ENCODE measurements at places on chromosomes 4 and X. TPM values are rescaled to one million over a fixed set of nuclear protein-coding genes. Genes with fewer than 3 reads are reported as not detected.

GRCh38 chrX:11311706-11312105, 18.5 kb downstream of the AMELX start:
- DNase-seq, result no peak
- no peaks in the 10 kb centered on the region for H3K27me3 ChIP-seq
- H3K4me3 ChIP-seq, result no peak overlapping the region
- no peaks in the 10 kb centered on the region for H3K4me1 ChIP-seq

DNA sequence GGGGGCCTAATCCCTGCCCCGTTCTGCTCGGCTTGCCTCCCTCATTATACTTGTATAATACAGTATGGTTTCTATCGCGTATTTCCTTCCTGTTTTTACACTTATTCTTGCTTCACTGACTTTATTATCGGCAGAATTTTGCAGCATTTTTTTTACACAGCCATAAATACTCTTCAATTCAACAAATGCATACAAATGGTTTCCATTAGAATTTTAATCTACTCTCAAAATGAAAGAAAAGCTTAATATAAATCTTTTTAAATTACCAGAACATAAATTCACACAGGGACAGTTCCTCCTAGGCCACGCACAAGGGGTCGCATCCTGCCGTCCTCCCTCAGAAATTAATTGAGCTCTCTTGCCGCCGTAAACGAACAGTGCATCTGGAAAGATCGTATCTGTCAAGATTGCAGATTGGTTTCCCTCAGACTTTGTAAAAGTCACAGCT, 42.9 kb downstream of the DCTD start:
- DNase-seq, result no peak
- no peak overlapping the region for H3K4me3 ChIP-seq
- H3K27me3 ChIP-seq, result no peaks in the 10 kb centered on the region
- H3K27ac ChIP-seq, result no peak overlapping the region
- H3K36me3 ChIP-seq, result peaks cover 9% of the 10 kb centered on the region

DNA sequence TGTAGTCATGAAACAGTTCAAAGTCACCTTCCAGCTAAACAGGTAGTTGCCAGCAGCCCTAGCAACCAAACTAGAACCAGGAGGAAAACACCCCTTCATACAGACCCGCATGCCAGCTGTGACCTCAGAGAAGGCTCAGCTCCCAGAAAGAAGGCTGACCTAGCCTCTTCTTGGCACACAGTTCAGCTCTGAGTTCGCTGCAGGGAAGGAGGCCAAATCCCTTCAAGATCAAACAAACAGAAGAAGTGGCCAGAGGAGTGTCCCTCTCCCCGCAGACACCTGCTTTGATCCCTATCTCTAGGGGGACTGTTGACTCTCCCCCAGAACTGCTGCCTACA, 56.0 kb downstream of the HADH start:
- no peaks in the 10 kb centered on the region for H3K27me3 ChIP-seq
- peaks cover 9% of the 10 kb centered on the region for H3K4me1 ChIP-seq
- peaks cover 4% of the 10 kb centered on the region for H3K36me3 ChIP-seq
- no peak overlapping the region for H3K4me3 ChIP-seq

DNA sequence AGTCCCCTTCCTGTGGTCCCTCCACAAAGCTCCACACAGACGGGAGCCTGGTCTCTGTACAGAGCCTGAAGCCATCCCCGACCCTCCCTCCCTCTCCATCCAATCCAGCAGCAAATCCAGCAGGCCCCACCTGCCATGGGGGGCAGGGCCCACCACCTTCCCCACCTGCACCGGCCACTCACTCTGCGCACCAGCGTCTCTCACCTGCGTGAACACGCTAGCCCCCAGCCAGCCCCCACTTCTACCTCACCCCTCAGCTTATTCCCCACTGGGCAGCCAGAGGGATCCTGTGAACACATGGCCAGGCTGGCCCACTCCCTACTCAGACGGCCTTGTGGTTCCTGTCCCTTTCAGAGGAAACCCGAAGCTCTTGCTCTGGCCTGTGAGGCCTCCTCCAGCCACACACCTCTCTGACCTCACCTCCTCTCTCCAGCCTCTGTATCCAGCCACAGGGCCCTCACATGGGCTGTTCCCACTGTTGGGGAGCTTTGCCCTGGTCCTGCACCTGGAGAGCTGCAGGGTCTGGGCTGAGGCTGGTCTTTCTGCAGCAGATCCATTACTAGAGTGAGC, 70.9 kb downstream of the WFS1 start:
- peaks cover 17% of the 10 kb centered on the region for H3K4me1 ChIP-seq
- no peak overlapping the region for H3K4me3 ChIP-seq
- H3K27ac ChIP-seq, result no peak overlapping the region
- no peak for DNase-seq
- peaks cover 3% of the 10 kb centered on the region for H3K36me3 ChIP-seq

GRCh38 chr4:67052814-67053675, 492.3 kb downstream of the CENPC start:
- no peaks in the 10 kb centered on the region for H3K36me3 ChIP-seq
- no peak overlapping the region for H3K4me3 ChIP-seq
- H3K4me1 ChIP-seq, result peaks cover 3% of the 10 kb centered on the region
- H3K27ac ChIP-seq, result no peak overlapping the region

GRCh38 chr4:176077561-176077960, 11.9 kb downstream of the WDR17 start:
- no peak for DNase-seq
- H3K4me1 ChIP-seq, result no peaks in the 10 kb centered on the region
- no peak overlapping the region for H3K4me3 ChIP-seq
- no peaks in the 10 kb centered on the region for H3K36me3 ChIP-seq
- no peak overlapping the region for H3K27ac ChIP-seq
- no peaks in the 10 kb centered on the region for H3K27me3 ChIP-seq

GRCh38 chrX:45309801-45310200, 109.1 kb upstream of the DIPK2B start:
- no peaks in the 10 kb centered on the region for H3K36me3 ChIP-seq
- no peaks in the 10 kb centered on the region for H3K27me3 ChIP-seq
- no peak overlapping the region for H3K27ac ChIP-seq
- DNase-seq, result no peak
- no peak overlapping the region for H3K4me3 ChIP-seq
- H3K4me1 ChIP-seq, result peaks cover 8% of the 10 kb centered on the region

DNA sequence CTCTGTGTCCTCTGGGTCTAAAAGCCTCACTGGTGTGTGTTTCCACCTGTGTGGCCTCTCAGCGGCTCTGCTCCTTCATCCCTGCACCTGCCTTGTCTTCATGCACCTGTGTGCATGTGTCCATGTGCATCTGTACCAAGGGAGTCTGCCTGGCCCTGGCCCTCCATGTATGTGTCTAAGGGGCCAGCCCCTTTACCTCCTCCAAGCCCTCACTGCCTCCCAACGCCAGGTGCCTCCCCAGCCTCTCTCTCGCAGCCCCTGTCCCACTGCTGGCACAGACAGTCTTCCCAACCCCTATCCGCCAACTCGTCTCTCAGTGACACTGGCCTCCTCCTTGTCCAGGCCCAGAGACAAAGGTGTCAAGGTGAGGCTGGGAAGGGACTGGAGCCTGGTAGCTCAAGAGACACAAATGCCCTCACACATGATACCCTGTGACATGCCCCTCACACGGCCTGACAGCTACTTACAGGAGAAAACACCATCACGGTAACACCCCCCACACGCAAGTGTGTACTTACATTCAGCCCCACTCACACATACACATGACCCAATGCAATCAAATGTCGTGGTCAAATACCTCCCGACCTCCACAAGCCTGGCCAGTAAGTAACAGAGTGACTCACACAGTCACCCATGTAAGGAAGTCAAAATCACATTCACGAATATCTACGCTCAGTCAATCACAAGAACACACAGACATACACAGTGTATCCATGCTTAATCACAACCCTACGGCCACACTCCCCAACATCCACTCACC, 11.4 kb downstream of the L1CAM start:
- peaks cover 6% of the 10 kb centered on the region for H3K27me3 ChIP-seq
- DNase-seq, result no peak
- H3K36me3 ChIP-seq, result no peaks in the 10 kb centered on the region
- H3K4me1 ChIP-seq, result peaks cover 14% of the 10 kb centered on the region
- peak overlapping the region; percentile 45 for H3K27ac ChIP-seq
- H3K4me3 ChIP-seq, result no peak overlapping the region

UGT2B15 gene
- not detected for total RNA-seq

DNA sequence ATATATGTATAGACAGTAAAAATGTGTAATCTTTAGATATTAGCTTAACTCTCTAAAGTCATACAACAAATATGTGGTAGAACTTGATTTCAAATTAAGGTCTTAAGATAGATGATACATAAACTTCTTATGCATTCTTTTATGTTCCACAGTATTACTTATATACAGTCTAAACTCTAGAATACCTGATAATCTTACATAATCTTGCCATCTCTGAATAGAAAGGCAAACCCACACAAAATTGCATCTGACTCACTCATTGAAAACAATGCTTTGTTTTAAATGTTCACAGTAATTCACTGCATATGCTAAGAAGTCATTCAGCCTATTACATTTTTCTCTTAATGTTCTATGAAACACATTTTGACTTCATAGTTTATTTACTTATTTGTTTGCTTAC, 10.1 kb downstream of the SULT1B1 start:
- H3K4me3 ChIP-seq, result no peak overlapping the region
- DNase-seq, result no peak
- no peaks in the 10 kb centered on the region for H3K27me3 ChIP-seq
- H3K27ac ChIP-seq, result no peak overlapping the region
- H3K4me1 ChIP-seq, result no peaks in the 10 kb centered on the region

DNA sequence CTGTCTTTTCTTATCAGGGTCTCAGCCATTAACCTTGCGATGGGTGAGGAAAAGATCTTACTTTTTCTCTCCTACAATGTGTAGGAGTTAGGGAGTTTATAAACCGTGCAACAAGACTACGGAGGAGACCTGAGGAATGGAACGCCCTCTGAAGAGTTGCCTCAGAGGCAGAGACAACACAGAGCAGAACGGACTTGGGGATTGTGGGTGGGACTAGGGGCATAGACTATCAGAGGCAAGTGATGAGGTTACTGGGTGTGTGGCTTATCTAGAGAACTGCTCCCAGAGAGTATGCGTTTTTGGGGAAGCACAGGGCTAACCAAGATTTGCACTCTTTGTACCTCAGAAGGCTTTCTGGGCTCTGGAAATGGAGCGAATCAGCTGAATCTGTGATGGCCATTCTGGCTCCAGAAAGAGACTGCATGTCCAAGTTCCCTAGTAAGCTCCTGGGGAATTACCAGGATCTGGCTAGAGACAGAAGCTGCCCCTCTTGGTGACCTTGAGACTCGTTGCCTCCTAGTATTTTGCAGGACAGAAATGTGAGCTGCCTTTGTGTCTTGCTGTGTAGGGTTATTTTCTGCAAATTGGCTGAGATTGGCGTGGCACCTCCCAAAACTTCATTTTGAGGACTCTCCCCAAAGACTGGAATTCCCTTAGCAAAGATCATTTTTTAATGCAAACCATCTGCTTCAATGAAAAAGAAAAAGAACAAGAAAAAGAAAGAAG, 118.9 kb downstream of the ARSF start:
- H3K27ac ChIP-seq, result no peak overlapping the region
- no peaks in the 10 kb centered on the region for H3K27me3 ChIP-seq
- no peaks in the 10 kb centered on the region for H3K36me3 ChIP-seq
- DNase-seq, result no peak

All from endothelial cell (in vitro differentiated cells).